ENCODE measurements at places on chromosomes 5 and 9.

DNA sequence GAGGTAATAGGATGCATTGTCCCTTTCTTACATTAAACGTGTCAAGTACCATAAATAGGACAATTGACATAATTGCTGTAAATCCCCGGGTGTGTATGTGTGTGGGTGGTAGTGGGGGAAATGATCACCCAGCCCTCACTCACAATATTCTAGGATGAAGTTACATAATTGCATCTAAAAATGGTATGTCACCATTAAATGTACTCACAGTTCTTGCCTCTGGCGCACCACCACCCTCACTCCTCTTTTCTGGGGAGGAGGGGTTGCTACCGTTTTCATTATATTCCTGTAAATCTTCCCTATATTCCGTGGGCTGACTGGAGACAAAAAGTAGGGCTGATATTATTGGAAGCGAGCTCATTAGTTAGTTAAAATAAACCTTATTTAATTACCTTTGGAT is 563.8 kb downstream of the TLR4 start:
- no peak for DNase-seq

DNA sequence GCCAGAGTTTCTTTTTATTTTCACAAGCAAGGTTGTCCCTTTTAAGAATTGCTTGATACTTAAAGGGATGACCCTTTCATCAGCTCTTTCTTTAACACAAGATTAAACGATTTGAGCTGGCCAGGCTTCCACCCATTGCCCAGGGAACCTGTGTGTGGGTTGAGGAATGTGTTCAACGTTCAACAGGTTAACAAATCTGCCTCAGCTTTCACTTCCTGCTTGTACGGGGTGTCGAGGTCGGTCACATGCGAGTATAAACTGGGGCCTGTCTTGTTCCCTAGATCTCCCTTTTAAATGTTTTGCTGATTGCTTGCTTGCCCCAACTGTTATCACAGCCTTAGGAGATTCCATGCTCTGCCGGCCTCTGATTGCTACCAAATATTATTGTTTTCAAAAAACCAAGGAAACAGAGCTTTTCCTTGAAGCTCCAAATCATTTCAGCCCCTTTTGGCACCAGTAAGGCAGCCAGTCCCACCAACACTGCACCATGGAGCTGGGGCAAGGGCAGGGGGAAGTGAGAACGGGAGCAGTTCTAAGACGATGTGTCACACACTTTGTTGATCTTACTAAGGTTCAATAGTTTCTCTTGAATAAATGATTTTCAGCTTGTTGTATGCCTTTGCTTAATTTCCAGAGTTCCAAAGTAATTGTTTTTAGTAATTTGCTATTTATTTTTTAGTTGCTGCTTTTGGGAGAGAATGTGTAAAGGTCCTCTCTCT is 10.7 kb upstream of the CLK4 start:
- no peak for DNase-seq

DNA sequence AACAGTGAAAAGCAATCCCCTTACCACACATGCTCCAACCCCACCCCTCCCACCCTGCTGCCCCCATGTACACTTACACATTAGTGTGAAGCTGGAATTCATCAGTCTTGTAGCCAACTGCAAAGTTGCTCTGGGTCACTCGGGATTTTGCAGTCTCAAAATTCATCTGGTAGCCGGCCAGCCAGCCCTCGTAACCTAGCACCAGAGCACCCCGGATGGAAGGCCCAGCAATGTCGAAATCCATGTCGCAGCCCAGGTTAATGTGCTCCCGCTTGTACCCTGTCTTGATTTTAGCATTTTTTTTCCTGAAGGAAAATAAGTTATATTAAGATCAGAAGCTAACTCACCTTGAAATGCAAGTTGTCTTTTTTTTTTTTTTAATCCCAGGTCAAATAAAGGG is 12.2 kb upstream of the C5orf15 start:
- DNase-seq = no peak

- DNase-seq = no peak
Observed at GRCh38 chr9:97749928-97750327, 52.8 kb upstream of the XPA start.

GRCh38 chr9:89588271-89588879 is 16.4 kb upstream of the GADD45G start:
- DNase-seq = no peak

DNA sequence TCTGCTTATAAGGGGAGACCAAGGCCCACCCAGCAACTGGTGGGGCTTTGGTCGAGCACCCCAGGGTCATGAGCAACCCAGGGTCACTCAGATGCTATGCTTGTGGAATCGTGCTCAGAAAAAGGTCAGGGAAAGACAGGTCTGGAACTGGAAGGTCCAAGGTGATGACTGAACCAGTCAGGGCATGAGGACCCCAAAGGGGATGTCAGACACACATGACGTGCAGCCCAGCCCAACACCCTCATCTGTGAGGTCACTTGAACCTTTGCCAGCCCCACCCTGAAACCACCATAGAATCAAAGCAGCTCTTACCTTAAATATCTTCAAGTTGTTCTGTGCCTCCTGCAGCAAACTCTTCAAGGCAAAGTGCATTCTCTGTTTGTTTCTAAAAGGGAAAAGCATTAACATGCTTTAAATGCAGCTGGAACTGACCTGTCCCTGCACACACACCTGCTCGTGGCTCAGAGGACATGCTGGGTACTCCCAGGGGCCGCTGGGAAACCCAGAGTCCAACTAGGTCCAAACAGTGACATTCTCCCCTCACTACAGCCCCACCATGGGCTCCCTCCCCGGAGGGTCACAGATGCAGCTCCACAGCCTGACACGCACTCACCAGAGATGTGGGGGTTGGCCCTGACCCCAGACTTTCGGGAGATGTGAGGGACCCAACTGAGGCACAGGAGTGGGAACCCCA is 29.4 kb downstream of the IPPK start:
- no peak for DNase-seq

GRCh38 chr5:26833596-26833995 is 204.8 kb downstream of the CDH9 start:
- DNase-seq = no peak

DNA sequence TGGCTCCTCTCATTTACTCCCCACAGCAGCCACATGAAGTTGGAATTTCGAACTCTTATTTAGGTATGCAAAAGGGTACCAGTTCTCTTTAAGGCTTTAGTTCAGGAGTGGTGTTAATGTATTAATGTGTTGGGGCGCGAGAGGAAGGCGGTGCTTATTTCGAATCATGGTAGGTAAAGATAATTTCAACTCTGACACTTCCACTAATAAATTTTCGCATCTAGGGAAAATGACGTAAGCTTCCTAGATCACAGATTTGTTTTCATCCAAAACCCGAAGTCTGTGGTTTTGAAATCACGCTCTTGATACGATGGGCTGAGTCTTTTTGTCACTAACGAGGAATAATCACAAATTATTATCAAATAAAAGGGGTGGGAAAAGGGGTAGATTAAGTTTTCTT is 681 bp downstream of the PPWD1 start:
- DNase-seq = no peak

DNA sequence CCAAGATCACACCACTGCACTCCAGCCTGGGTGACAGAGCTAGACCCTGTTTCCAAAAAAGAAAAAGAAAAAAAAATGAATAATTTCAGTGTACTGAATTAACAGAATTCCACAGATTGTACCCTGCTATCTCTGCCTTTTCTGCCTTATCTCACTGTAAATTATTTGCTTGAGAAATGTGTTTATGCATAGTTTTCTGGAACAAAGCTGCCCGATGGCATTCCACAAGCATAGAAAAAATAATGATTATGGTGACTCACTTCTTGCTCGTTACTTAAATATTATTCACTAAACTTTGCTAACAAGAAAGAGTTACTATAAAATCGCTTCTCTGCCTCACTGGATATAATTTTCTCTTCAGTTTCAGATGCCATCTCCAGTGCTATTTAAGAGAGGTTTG is 88.7 kb upstream of the FAM169A start:
- no peak for DNase-seq

DNA sequence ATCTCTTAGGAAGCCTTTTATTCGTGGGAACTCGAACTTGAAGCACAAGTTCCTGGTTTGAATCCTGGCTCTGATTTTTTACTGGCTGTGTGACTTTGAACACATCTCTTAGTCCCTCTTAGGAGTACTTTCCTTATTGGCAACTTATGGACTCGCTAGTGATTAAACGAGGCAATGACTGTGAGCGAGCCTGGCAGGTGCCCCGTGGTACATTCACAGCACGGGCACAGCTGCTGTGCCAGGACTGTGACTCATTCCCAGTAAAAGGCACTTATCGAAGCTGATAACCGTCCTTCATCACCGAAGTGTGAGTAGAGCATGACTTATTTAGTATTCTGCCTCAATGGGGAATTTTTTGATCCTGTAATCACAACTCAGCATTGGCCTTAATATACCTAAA is 22.7 kb downstream of the CFAP90 start:
- no peak for DNase-seq

DNA sequence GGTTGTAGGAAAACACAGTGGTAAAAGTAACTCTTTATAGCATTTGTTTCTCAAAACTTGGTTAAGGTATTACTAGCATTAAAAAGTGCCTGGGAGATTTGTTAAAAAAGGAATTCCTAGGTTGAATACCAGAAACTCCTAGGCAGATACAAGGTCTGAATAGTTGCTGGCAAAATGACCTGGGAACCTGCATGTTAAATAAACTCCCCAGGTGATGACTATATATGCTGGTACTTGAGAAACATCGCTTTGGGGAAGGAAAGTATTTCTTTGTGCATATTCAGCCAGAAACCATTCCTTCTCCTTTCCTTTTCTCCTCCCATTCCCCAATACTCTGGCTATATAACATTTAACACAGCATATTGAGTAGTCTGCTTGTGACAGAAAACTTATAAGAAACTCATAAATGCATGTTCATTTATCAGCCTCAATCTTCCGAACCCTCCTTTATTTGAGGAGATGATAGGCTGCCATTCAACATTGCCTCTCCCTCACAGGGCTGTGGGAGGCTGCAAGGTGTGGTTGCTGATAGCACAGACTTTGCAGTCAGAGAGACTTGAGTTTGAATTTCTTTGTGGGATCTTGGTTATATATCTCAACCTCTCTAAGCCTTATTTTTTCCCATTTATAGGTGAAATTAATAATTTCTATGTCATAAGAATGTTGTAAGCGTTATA is 28.7 kb downstream of the PCSK1 start:
- DNase-seq = no peak

DNA sequence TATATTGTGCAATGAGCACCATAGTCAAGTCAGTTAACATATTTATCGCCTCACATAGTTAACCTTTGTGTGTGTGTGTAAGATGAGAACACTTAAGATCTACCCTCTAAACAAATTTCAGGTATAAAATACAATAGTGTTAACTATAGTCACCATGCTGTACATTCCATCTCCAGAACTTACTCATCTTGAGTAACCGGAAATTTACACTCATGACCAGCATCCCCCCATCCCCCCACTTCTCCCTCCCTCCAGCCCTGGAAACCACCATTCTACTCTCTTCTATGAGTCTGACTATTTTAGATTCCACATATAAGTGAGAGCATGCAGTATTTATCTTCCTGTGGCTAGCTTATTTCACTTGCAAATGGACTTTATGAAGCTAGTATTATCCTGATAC is 40.3 kb downstream of the ZNF354A start:
- no peak for DNase-seq

DNA sequence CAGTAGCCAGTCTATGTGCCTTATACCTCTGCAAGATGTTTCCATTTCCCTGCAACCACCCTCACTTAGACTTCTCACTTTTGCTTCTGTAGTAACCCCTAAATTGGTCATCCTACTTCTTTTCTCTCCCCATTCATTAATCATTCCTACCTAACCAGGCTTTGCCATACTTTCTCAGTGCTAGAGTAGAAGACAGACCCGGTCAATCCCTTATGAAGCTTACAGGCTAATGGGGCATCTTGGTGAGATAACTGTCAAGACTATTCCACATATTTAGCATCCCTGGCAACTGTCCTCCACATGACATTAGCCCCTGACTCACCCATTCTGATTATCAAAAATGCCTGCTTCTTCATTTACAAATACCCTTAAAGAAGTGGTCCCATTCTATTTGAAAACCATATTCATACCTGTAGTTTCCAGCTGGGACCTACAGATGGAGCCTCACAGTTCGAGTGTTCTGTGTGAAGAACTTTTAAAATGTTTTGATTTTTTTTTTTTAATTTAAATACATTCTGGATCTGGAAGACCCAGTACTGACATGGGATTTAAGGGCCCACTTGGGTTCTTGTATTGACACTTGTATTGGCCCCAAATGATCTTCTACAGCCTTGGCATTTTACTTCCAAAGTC is 21.0 kb downstream of the F2RL2 start:
- no peak for DNase-seq

DNA sequence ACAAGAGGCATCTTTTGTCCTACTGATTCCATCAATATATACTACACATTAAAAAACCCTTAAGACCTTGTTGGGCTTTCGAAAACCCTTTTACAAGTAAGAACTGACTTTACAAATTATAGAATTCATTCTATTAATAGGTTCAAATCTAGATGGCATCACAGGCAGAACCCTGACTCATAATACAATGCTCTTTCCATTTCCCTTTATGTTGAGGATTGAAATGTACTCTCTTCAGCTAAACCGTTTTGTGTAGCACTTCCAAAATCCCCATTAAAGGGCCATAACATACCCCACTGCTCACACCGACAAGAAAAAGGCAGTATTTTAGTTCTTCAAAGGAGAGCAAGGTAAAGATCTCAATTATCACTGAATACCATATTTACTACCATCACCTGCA is 11.2 kb downstream of the CSNK1A1 start:
- DNase-seq = no peak

DNA sequence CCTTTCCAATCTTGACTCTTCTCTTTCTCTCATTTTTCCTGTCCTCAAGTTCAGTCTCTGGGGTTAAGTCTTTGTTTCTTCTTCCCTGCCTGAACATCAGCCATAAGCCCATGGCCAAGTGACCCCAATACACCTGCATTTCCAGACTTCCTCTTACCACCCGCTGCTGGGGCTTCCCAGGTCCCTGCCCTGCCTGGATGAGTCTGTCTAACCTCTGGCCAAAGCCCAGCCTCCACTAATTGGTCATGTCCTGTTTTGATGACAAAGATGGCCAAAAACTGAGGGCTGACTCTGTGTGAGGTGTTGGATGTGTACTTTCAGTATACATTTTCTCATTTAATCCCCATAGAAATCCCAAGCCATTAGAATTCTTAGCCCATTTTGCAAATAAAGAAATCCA is 47.3 kb downstream of the SH3TC2 start:
- no peak for DNase-seq
